ENCODE measurements at places on chromosomes 16 and 17.

DNA sequence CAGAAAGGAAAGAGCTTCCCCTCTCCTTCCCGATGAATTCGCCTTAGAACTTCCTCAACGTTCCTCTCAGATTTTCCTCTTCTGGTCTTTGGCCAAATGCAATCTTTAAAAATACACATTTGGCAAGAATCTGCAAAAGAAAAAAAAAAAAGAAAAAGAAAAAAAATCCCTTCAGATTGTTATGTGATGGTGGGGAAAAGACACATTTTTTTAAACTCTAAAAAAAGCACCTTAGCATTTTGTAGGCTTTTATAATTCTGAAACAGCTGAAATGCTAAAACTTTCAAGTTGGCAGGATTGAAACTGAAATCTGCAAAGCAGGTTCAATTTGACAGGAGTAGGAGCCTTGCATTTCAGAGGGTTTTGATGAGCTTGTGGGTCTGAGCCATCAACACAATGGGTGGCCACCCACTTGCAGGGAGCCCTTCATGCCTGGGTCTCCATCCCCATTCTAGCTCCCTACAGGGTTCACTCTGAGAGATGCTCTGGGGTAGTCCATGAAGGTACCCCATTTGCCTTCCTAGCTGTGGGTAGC, 33.1 kb downstream of the CACNG3 start:
- DNase-seq, result no peak

GRCh38 chr16:3596101-3596861, 15.1 kb downstream of the SLX4 start:
- DNase-seq, result no peak

DNA sequence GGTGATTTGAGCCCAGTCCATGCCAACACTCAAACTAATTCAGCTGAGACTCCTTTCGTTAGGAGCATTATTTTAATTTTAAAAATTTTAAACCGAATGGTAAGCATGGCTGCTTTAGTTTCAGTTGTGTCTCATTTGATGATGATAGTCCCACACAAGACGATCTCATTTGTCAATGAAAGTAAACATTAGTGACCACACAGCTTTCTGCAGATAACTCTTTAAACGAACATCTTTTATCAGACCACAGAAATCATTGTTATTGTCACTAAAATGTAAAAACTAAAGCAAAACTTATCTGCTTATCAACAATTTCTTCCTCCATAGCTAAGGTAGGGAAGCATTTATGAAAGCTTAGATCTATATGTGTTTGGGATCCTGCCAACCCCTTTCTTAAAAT, 382.2 kb downstream of the ZFHX3 start:
- DNase-seq, result no peak

DNA sequence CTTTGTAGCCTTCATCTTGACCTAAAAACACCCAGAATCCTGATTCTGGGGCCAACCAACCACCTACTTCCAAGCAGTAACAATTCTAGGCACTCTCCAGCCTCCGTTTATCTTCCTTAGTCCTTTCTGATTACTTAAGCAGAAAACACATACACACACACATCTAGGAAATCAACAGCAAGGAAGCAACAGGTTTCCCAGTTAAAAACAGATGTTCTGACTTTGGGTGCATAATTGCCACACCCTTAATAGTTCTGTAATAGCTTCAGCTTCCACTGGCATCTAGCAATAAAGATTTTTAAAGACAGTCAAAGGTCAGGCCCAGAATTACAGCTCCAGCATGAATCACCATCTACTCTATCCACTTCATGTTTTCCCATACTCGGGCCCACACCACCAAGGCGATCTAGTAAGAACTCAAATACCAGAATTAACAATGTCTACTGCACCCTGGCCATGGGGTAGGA, 2.6 kb downstream of the ARHGAP17 start:
- peak; percentile 56 for DNase-seq

DNA sequence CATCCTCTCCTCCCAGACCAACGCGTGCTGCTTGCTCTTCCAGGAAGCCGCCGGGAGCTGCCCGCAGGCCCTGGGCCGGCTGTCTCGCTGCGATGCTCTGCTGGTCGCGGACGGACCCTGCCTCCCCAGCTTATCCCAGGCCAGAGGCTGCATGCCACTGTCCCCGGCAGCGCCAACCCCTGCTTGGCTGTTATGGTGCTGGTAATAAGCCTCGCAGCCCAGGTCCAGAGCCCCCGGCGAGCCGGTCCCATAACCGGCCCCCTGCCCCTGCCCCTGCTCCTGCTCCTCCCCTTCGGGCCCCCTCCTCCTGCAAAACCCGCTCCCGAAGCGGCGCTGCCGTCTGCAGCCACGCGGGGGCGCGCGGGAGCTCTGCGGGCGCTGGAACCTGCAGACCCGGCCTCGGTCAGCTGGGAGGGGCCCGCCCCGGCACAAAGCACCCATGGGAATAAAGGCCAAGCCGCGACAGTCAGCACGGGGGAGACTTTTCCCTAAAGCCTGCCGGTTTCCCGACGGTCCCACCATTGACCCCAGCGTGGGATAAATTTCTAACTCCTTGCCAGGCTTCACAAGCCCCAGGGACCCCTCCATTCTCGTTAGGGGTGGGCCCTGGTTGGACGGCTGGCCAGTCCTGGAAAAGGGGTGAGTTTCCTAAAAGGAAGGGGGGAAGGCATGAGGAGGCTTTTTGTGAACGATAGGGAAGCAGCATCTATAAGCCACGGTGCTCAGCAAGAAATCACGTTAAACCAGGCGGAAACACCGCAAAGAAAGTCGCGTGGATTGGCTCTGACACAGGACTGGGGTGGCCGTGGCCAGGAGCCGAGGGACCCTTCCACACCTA, 11.2 kb downstream of the ENPP7 start:
- DNase-seq, result peak; percentile 79

GRCh38 chr17:77677630-77678029, 280.9 kb upstream of the TNRC6C start:
- no peak for DNase-seq

Data from left colon (tissue), 2 donors.